ENCODE measurements at places on chromosomes 4 and X.

DNA sequence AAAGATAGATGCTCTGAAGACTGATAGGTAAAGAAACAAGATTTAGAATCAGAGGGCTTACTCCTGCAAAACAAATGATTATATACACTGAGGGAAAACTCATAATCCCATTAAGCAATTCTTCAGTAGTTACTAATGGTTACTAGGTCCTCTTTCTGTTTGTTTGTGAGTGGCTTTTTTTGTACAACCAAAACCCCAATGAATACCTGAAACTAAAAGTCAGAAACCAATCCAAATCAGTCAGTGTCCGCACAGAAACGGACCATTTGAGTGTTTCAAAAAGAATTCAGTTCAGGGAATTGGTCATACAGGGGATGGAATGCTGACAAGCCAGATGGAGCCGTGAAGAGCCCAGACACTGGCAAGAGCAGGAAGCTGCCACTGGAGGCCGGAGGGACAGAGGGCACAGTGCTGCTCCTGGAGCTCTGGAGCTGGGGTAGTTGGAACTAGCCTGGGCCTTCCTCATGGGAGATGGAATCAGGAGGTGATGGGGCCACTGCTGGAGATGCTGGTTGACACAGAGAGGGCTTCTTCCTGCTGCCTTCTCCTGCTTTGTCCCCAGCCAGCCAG lies 31.9 kb downstream of the SETD7 start:
- no peak for DNase-seq

DNA sequence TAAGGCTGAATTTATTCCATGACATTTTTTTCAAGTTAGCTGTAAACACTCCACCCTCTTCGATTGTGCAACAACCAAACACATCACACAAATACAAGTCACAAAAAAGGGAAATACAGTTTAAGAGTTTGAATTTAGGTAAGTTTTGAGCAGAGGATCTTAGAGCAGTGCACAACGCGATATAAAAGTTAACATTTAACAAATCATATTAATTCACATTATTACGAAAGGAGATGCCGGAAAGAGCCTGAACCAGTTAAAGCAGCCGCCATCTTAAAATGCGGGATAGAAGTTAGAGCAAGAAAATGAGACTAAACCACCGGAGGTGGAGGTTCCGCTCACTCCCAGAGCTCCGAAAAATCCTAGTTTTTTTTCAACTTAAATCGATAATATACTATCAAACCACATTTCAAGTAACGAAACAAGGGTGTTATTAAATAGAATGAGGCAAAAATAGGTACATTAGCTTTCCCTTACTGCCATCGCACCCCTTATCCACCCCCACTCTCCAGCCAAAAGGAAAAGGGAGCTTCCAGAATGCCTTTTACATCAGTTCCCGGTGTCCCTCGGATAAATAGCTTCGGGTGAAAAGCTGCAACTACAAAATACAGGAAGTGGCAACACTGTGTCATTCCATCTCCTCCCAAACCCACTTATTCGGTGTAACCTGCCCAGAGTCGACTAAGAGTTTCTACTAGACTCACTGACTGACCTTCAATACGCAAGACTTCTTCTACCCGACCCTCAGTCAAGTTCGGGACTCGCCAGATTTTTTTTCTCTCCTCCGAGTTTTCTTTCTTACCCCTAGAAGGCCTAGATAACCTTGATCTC lies 1.9 kb downstream of the UBE2D3 start:
- peak; percentile 70 for DNase-seq

DNA sequence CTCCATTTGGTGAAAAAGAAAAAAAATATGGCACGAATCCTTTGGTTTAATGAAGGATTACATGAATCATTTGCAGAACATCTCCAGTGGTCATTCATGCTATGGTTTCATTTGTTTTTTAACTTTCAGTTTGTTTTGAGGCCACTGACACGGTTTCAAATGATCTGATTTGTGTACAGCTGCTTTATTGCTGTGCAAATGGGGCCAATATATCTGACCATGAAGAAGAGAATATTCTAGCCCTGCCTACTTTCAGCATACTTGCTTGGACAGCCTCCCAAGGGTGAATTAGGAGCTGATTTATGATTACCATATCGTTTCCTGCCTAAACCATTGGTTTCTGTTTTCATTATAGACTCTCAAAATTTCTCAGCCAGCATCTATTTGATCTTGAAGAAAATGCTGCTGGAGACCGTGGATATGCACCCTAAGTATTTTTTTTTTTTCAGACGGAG lies 30.7 kb downstream of the SPARCL1 start:
- DNase-seq: no peak

GRCh38 chr4:65893957-65894755 lies 223.9 kb upstream of the EPHA5 start:
- no peak for DNase-seq

DNA sequence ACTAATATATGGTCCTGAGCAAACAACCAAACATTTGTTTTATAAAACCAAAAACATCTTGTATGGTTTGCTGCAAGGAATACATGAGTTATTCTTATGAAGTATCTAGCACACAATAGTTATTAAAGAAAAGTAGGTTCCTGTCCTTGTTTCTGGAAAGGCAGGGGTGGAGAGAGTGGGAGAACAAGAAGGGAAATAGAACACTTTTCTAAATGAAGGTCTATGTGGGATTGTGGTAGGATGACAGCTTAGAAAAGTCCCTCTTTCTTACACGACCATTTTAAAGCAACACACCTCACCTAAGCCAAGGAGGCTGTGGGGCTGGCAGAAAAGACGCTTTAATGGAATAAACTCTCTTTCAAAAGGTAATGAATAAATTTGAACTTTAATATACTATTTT lies 164.6 kb downstream of the ARAP2 start:
- no peak for DNase-seq

DNA sequence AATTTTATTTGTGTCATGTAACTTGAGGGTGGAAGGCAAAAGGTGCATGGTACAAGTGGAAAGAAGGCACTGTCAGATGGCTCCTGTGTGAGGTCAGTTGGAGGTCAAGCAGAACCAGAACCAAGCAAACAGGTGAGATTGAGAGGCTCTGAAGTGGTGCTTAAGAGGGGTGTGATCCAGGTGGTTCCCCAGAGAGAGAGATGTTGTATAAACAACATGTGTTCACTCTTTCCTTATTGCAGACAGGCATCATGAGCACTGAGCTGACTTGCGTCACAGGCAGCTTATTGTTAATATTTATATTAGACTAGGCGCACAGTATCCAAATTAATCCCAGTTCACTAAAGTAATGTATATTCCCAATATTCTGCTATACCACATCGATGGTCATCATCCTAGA lies 56.8 kb downstream of the CXCL13 start:
- no peak for DNase-seq

- no peak for DNase-seq
Observed at GRCh38 chrX:24999511-24999910, 16.3 kb downstream of the ARX start.

GRCh38 chrX:39476604-39477021 lies 621.1 kb downstream of the BCOR start:
- no peak for DNase-seq

- peak; percentile 68 for DNase-seq
Observed at GRCh38 chrX:24395775-24396174, 35.3 kb downstream of the SUPT20HL1 start.

DNA sequence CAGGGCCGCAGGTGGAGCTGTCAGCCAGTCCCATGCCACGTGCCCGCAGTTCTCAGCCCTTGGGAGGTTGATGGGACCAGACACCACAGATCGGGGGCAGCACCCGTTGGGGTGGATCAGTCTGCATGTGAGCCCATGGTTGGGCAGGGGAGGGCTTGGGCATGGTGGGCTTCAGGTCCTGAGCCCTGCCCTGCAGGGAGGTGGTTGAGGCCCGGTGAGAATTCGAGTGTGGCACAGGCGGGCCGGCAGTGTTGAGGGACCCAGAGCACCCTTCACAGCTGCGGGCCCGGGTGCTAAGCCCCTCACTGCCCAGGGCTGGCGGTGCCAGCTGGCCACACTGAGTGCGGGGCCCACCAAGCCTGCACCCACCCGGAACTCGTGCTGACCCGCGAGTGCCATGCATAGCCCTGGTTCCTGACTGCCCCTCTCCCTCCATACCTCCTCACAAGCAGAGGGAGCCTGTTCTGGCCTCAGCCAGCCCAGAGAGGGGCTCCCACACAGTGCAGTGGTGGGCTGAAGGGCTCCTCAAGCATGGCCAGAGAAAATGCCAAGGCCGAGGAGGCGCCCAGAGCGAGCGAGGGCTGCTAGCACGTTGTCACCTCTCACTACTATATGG lies 696.1 kb downstream of the TGIF2LX start:
- no peak for DNase-seq

GRCh38 chrX:39212456-39212855 lies 411.2 kb downstream of the MID1IP1 start:
- no peak for DNase-seq

- DNase-seq: no peak
Observed at GRCh38 chr4:114577386-114577785, 21.2 kb upstream of the UGT8 start.

DNA sequence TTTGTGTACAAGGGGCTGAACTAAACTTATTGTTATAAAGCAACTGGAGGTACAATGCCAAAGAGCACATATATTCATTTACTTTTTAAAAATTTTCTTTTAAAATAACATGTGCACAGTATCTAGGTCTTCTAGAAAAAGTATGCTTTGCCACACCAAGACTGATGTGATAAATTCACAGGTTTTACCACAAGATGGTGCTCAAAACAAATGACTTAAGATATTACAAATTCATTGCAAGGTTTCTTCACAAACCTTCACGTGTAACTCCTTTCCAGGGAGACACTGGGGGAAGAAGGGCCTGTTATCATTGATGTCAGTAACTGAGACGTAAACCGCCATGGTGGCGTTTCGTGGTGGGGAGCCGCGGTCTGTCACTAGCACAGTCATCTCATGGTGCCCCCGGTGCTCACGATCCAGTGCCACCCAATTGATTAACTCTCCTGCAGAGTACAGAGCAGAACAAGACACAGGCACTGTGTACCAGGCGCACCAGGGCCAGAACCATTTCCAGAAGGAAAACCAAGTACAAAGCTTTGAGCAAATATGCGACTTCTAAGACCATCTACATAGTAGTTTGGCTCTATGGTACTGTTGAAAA lies 162.2 kb downstream of the DCHS2 start:
- no peak for DNase-seq

DNA sequence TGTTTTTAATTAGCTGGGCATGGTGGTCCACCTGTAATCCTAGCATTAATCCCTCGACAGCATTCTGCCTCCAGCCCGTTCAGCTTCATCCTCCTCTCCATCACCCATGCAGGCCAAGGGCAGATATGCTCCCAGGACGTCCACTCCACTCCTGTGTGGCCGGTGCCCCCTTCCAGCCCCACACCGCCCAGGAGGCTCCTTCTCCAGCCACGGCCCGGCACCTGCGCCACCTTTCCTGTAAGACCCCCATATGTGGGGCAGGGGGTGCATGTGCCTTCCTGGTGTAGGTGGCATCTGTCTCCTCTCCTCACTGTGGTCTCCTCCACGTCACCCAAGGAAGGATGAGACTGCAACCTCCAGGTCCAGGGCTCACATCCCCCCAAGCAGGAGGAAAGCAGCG lies 57.0 kb upstream of the MXD4 start:
- no peak for DNase-seq

DNA sequence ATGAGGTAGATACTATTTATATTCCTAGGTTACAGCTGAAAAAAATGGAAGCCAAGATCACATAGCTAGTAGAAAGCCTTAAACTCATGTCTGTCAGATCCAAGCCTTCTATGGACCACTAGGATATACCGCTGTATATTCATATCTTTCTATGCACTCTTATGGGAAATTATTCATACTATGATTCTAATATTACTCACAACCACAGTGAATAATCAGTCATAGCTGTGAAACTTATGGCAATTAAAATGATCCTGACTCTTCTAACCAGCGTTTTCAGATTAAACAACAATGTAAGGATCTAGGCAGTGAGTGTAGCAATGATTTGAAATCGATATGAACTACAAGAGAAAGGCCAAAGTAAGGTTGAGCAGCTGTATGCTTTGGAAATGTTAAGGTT lies 111.0 kb downstream of the RASGEF1B start:
- no peak for DNase-seq

DNA sequence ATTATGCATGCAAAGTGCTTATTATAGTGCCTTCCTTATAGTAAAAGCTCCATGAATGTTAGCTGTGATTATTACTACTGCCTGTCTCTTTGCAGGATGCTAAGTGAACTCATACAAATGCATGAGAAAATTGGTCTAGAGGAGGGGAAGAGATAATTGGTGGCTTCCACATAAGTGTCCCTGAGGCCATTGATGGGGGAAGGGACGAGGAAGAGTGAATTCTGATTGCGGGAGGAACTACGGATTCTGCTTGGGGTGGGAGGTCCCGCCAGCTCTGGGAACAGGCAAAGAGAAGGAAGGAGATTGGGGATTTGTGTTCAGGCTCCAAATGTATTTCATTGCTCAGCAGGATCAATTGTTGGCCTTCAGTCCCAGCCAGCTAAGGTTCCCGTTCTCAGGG lies 11.6 kb upstream of the ARHGAP36 start:
- DNase-seq: no peak

- no peak for DNase-seq
Observed at GRCh38 chr4:141921293-141921692, 284.9 kb downstream of the IL15 start.

DNA sequence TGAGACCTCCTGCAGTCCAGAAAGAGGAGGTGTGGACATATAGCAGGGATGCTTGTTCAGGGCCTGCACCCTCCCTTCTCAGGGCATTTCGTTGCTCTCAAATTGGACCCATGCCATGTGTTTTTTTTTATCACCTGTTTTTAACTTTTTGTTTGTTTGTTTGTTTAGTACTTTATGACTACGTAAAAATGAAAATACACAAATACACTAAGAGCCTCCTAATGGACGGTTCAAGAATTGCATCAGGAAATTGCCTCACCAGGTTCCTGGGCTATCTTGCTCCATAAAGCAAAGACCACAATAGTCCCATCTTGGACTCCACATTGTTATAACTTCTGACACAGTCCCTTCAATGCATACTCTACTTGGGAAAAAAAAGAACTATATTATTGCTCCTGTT lies 1685.9 kb upstream of the TENM3 start:
- no peak for DNase-seq

GRCh38 chrX:140822861-140823260 lies 113.3 kb downstream of the LINC00632 start:
- DNase-seq: no peak

GRCh38 chr4:188663369-188663768 lies 524.1 kb downstream of the TRIML1 start:
- no peak for DNase-seq

- DNase-seq: no peak
Observed at GRCh38 chr4:113049421-113050370, at the start of gene ANK2. TSS of gene ANK2 (plus strand) at chr4:113049653. CDS start at chr4:113049729, 76 bp downstream.

DNA sequence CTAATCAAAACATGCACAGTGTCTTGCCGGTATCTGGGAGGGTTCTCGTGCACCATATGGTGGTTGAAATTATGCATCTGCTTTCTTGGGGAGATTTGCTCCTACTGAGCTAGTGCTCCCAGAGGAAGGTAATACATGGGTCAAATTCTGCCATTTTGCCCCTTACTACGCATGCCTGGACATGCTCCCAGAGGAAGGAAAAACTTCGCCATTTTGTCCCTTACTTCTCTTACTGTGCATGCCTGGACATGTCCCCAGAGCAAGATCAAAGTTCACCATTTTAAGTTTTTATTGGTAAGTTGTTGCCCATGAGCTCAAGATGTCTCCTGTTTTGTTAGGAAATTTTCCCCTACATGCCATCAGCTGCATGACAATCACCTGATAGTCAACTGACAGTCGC lies 252.1 kb upstream of the KLHL4 start:
- no peak for DNase-seq
